Aorta (tissue), 5 donors: ENCODE measurements at places on chromosomes 3 and 15. TPM values are rescaled to one million over a fixed set of nuclear protein-coding genes. Genes with fewer than 3 reads are reported as not detected.

DNA sequence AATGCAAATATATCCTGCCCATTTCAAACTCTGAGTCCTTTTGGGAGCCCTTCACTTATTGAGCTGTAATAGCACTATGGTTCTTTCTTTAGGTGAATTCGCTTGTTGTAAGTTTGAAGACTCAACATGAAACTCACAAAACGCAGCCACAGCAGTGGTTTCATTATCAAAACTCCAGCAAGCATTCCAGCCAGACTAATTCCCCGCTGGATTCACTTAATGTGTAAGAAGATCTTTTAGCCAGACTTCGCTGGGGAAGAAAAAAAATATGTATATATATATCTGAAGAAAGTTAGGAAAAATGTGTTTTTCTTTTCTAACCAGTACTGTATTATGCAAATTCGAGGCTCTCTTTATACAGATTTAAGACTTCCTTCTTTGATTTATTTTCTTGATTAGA lies 241.1 kb downstream of the WNT5A start:
- H3K4me3 ChIP-seq = no peak overlapping the region
- H3K4me1 ChIP-seq = no peaks in the 10 kb centered on the region
- H3K36me3 ChIP-seq = no peaks in the 10 kb centered on the region
- no peak overlapping the region for H3K27ac ChIP-seq
- H3K27me3 ChIP-seq = no peaks in the 10 kb centered on the region

GRCh38 chr15:70004826-70005225 lies 92.9 kb downstream of the TLE3 start:
- H3K36me3 ChIP-seq = no peaks in the 10 kb centered on the region
- no peak for DNase-seq
- no peak overlapping the region for H3K4me3 ChIP-seq
- no peaks in the 10 kb centered on the region for H3K4me1 ChIP-seq
- H3K27me3 ChIP-seq = no peaks in the 10 kb centered on the region

DNA sequence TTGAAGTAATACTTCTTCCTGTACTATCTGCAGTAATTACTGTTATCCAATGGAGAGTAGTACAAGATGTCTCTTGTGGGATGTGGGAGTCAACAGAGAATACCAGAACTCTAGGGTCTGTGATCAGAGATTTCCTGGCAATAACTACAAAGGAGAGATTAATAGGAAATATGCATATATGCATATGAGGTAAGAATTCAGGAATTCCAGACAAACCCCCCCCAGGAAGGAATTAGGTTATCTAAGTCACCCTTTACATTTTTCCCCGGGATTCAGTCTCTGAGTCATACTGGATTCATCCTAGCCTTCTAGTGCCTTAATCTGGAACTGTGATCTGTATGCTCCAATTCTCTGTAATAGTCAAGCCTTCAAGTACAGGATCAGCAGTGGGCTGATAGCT lies 49.4 kb downstream of the GTF2E1 start:
- H3K4me3 ChIP-seq = no peak overlapping the region
- no peaks in the 10 kb centered on the region for H3K4me1 ChIP-seq
- no peak overlapping the region for H3K27ac ChIP-seq
- no peaks in the 10 kb centered on the region for H3K27me3 ChIP-seq
- H3K36me3 ChIP-seq = no peaks in the 10 kb centered on the region

DNA sequence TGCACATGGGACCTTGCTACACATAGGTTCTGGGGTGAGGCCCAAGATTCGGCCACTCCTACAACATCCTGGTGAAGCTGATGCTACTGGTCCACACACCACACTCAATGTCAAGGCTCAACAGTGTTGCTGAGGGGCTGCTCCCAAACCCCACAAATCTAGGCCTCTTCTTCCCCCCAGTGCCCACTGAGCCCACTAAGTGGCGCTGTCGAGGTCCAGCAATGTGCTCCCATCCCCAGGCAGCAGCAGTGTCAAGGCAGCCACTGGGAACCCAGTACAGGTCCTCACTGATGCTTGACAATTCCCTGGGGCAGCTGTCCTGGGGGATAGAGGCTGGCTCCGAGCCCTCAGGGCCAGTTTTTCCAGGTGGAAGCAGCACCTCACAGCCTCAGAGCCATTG lies 21.5 kb downstream of the SCN5A start:
- H3K27ac ChIP-seq = no peak overlapping the region
- no peak for DNase-seq
- no peaks in the 10 kb centered on the region for H3K4me1 ChIP-seq
- no peaks in the 10 kb centered on the region for H3K27me3 ChIP-seq
- H3K36me3 ChIP-seq = no peaks in the 10 kb centered on the region
- no peak overlapping the region for H3K4me3 ChIP-seq

- no peaks in the 10 kb centered on the region for H3K27me3 ChIP-seq
- H3K4me3 ChIP-seq = no peak overlapping the region
- H3K36me3 ChIP-seq = no peaks in the 10 kb centered on the region
- H3K27ac ChIP-seq = no peak overlapping the region
- H3K4me1 ChIP-seq = no peaks in the 10 kb centered on the region
Observed at GRCh38 chr3:197022405-197023231, 7.0 kb downstream of the MELTF start.

The PRTG gene
- 4.4 TPM for total RNA-seq
